ENCODE measurements at places on chromosomes 12 and 14.

DNA sequence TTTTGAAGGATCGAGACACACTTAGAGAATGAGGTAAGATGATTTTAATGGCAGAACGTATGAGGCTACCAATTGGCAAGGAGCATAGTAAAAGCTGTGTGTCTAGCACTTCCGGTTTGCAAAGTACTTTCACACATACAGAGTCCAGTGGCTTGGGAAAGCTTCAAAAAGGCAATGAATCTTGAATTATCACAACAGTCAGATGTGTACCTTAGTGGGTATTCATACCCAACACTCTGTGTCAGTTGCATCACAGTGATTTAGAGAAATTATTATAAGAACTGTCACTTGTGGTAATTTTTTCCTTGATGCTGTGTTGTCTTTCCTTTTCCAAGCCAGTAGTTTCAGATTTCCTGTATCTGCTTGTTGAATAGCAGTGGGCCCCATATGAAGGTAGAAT, 424.1 kb downstream of the PCNX1 start:
- DNase-seq, result no peak

GRCh38 chr12:117522559-117522958, 161.1 kb upstream of the NOS1 start:
- DNase-seq, result no peak

DNA sequence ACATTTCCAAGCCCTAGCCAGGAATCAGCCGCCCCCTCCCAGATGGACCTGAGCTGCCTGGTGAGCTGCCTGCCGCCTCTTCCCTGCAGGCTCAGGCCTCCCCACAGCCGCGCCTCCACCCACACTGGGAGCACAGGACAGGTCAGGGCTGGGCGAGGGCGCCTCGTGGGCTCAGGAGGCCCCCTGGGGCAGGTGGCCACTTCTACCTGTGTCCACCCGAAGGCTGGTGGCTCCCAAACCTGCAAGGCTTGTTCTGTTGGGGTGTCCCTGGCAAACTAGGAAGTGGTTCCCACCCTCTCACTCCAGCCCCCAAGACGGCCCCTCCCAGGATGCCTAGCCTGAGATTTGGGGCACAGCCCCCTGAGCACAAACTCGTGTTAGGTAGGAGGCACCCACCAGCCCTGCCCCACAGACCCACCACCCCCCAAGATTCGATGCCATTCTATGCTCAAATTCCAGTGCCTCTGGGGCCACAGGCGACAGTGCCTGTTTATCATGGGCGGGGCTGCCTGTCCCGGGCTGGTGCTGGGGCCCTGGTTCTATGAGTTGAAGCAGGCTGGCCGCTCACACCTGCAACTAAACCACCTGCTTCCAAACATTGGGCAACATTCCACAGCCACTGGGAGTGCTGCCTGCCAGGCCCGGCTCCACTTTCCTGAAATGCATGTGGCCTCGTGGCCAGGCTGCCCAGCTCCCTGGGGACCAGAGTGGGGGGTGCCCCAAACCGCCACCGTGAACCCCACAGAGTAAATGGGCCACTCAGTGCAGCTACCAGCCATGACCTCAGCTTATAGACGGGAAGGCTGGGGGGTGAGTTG, 6.8 kb downstream of the MMP17 start:
- no peak for DNase-seq

DNA sequence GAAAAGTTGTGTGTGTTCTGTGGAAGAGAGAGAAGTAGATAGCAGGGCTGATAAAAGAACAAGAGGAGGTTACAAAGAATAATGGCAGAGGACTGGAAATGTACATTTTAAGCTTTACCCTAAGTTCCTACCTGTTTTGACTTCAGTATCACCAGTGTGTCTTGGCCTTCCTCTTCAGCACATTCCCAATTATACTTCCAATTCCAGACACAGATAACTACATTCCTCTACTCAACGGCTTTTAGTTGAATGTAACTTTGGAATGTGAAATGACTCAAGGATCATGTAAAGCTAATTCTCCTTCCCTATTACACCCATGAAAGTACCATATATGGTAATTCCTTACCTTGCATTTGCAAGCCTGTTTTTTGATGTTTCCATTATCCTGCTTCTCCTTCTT, 5.0 kb downstream of the MGST1 start:
- no peak for DNase-seq

DNA sequence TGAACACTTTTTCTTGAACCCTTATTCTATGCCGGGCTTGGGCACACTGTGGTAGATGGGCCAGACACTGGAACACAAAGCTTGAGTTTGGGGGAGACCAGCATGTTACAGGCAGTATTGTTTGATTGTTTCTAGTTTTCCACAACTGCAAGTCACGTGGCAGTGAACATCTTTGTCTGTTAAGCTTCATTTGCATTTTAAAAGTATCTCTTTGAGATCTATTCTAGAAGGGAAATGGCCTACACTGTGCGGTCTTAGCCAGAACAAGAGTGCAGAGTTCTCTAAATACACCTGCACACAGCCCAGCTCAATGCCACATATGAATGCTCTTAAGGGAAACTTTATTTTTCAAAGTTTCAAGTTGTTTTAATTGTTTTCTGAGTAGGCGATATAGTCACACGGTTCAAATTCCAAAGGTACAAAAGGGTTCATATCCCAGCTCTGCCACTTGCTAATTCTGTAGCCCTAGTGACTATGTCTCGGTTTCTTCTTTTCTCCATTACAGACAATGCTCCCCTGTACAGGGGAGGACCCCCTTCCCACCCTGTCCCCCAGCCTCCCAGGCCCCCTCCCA, 24.9 kb downstream of the RIN3 start:
- no peak for DNase-seq

- DNase-seq, result no peak
These were observed 342.8 kb upstream of the SFSWAP start for GRCh38 chr12:131367983-131368667.

DNA sequence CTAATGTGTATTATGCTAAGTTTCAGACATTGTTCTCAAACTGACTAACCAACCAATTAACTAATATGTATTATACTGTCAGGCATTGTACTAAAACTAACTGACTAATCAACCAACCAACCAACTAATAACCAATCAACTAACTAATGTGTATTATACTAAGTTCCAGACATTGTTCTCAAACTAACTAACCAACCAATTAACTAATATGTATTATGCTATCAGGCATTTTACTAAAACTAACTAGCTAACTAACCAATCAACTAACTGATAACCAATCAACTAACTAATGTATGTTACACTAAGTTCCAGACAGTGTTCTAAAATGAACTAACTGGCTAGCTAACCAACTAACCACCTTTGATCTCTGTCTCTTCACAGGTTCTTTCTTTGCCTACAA, 152.3 kb downstream of the SUDS3 start:
- DNase-seq, result no peak

- no peak for DNase-seq
These were observed 21.0 kb downstream of the HRK start for GRCh38 chr12:116860263-116860662.

DNA sequence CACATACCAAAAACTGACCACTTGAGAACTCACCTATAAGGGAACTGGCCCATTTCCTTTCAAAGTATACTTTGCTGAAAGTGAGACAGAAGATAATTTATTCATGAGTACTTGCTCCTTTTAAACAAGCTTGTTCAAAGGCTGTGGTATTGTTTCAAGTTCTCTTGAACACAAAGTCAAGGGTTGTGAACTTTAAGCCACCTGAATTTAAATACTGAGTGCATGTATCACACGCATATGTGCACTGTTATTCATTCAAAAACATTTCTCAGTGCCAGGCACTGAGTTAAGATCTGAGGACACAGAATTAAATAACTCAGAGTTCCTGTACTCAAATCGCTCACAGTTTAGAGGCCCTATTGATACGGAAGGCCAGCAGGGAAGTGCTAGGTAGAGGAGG, 19.1 kb upstream of the LDHB start:
- no peak for DNase-seq

GRCh38 chr14:105290621-105291346, 10.0 kb downstream of the BRF1 start:
- DNase-seq, result peak; percentile 48

DNA sequence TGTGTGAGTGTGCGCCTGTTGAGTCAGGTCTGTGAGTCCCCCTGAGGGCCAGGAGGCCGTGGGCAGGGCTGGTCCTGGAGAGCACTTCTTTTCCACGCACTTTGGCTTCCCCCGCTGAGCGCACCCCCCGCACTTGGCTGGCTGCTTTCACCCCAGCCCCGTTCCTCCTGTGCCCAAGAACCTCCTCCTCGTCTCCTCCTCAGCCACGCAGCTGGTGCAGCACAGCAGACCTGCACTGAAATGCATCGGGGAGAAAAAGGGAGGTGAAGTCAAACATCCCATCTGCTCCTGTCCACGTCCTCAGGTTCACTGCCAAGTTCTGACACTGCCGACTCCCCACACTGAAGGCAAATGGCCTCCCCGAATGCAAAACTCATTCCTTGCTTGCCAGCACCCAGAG, 362.7 kb upstream of the SFSWAP start:
- no peak for DNase-seq

GRCh38 chr12:95484524-95484923, 10.6 kb downstream of the METAP2 start:
- no peak for DNase-seq

- DNase-seq, result no peak
These were observed 21.4 kb downstream of the ZFC3H1 start for GRCh38 chr12:71642264-71642663.

GRCh38 chr12:2183556-2184541, 131.1 kb downstream of the CACNA1C start:
- no peak for DNase-seq

- no peak for DNase-seq
These were observed 93.5 kb downstream of the LRRC74A start for GRCh38 chr14:76919431-76920330.

GRCh38 chr12:42588524-42589464, 752 bp downstream of the PRICKLE1 start:
- DNase-seq, result peak; percentile 1

DNA sequence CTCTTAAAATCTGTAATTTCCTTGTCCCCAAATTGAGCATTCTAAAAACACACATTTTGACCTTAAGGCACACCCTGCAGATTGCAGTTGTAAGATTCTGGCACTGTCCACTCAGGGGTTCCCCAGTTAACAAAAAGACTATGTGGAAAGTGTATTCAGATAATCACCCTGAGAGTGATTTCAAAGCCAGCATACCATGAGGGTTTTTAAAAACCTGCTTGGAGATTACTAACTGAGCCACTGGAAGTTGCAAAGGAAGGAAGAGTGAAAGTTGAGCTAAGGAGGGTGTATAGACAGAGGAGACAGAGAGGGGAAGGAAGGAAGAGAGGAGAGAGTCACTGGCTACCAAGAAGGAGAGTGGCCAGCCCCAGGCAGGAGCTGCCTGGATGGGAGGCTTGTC, 82.6 kb downstream of the EML1 start:
- DNase-seq, result no peak

DNA sequence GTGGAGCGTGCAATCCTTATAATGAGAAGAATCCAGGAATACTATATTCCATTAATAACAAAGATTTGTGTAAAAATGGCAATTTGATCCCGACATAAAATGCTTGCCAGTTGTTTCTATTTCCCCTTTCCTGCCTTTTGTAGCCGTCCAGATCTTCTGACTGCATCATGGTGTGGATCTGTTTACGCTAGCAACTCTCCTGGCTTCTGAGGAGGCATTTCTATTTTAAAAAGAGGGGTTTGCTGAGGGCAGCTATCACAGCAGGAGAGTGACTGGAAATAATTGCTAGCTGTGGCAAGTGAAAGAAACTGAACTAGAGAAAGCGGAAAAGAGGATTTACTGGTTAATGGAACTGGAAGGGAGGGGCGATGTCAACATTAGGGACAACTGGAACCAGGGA, 145.6 kb downstream of the ATP23 start:
- no peak for DNase-seq

- no peak for DNase-seq
These were observed 333.9 kb upstream of the CCDC196 start for GRCh38 chr14:66152302-66152701.

DNA sequence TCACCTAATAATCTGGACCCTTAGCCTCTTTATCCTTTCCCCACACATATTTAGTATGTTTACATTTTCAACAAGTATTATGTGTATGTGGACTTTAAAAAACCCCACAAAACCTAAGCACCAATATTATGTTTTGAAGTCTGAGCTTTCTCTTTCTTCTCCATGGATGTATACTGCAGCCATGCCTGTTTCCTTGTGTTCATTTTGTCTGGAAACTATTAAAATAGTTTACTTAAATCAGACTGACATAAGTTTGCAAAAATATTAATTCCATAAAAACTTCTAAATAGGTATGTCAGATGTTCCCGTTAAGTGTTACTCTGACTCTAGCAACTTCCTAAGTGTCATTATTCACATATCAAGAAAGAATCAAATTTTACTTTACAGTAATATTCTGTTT, 2.9 kb downstream of the HIGD1C start:
- DNase-seq, result no peak

GRCh38 chr12:118439068-118439467, 62.7 kb downstream of the SUDS3 start:
- no peak for DNase-seq

DNA sequence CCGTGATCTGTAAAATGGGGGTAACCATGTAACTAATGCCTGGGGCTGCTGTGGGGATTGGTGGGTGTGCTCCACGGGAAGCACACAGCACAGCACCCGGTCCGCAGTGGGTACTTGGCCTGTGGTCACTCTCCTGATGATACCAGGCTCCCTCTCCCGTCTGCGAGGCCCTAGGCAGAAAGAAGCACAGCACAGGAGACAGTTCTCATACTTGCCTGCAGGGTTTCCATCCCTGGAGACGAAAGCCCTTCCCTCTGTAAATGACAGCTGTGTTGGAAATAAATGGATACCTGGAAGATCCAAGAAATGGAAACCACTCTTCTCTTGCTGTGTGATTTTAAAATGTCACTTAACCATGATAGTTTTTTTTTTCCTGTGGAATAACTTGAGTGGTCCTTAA, 7.9 kb upstream of the PRMT8 start:
- DNase-seq, result no peak

- no peak for DNase-seq
These were observed 26.8 kb upstream of the DAAM1 start for GRCh38 chr14:59161561-59162175.

- no peak for DNase-seq
These were observed 27.9 kb downstream of the ACTN1 start for GRCh38 chr14:68951035-68951797.

- DNase-seq, result no peak
These were observed 21.0 kb downstream of the EEA1 start for GRCh38 chr12:92908108-92908507.

DNA sequence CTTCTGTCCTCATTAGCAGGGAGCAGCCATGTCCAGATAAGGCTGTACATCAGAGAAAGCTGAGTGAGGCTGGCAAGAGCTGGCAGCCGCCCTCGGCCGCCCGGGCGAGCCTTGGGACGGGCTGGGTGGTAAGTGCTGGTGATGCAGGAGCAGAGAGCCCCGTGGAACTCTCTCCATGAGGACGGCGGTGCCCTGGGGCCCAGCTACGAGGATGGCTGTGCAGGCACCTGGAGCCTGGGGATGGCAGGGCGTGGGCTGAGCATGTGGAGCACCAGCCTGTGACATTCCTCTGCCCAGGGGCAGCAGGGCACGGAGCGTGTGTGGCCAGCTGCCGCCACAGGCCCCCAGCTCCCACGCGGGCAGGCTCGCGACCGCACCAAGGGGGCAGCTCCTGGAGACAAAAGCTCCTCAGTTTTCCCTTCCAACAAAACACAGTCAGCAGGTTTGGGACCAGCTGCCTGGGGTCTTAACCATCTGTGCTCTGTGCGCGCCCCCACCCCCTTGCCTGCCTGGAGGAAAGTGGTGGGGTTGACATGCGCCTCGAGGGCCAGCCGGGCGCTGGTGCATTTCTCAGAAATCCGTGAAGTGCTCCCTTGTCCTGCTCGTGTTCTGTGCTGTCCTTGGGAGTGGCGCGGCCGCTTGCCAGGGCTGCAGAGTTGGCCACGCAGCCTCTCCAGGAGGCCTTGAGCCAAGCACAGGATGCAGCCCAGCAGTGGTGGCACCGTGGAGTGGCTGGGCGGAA, 21.4 kb downstream of the PACS2 start:
- DNase-seq, result no peak

GRCh38 chr12:121937654-121938053, 19.3 kb downstream of the CFAP251 start:
- no peak for DNase-seq
